ENCODE measurements at places on chromosomes 3 and 15.

GRCh38 chr15:50707878-50708427, 21.4 kb upstream of the TRPM7 start:
- DNase-seq = no peak

DNA sequence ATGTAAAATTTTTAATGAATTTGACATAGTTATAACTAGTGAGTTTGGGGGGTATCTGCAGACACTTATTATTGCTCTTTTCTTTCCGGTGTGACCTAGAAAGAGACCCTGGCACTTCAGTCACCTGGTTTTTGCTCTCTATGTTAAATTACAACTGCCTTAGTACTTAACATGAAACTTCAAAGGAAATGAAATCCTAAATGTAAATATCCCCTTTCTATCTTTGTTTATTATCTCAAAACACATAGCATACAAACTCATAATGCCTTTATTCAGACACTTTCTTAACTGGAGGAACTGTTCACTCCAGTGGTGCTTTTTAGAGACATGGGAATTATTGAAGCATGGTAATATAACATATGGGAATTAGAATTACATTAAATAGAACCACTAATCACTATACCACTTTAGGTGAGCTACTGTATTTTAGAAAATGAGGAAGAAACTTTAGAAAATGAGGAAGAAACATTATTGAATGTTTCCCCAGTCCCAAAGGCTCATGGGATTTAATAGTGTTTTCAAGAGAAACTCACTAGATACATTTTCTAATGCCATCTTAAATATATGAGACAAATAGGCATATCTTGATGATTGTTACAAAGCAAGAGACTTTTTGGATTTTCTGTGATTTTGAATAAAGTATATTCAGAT, 119.5 kb upstream of the MLF1 start:
- DNase-seq = no peak

DNA sequence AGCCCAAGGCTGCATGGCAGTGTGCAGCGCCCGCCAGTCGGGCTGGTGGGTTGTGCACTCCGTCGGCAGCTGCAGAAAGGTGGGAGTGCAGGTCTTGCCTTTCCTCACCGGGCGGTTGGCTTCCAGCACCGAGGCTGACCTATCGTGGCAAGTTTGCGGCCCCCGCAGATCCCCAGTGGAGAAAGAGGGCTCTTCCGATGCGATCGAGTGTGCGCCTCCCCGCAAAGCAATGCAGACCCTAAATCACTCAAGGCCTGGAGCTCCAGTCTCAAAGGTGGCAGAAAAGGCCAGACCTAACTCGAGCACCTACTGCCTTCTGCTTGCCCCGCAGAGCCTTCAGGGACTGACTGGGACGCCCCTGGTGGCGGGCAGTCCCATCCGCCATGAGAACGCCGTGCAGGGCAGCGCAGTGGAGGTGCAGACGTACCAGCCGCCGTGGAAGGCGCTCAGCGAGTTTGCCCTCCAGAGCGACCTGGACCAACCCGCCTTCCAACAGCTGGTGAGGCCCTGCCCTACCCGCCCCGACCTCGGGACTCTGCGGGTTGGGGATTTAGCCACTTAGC, 4.3 kb downstream of the ISL2 start:
- DNase-seq = no peak

GRCh38 chr3:156291272-156292123, 171.1 kb downstream of the KCNAB1 start:
- no peak for DNase-seq

GRCh38 chr15:58142827-58143461, 4.8 kb downstream of the AQP9 start:
- no peak for DNase-seq

GRCh38 chr3:99638167-99638948, at the start of gene COL8A1:
Gene COL8A1, plus strand, starts transcription at chr3:99638594. Its CDS starts 152,089 bp downstream, at chr3:99790683.
- no peak for DNase-seq

GRCh38 chr3:45275006-45275704, 49.1 kb upstream of the TMEM158 start:
- peak; percentile 2 for DNase-seq

GRCh38 chr3:128489927-128490649, 2.9 kb downstream of the GATA2 start:
- no peak for DNase-seq
